ENCODE measurements at places on chromosomes 2 and 18. TPM values are rescaled to one million over a fixed set of nuclear protein-coding genes. Genes with fewer than 3 reads are reported as not detected.

The CREB1 gene
- 101 TPM for total RNA-seq

The IWS1 gene
- total RNA-seq, result 59.6 TPM

The RUFY4 gene
- total RNA-seq, result 4.9 TPM

The RESP18 gene
- not detected for total RNA-seq

The POTEC gene
- not detected for total RNA-seq

The RAB27B gene
- 1.7 TPM for total RNA-seq

Data from activated naive CD8-positive, alpha-beta T cell treated with anti-CD3 and anti-CD28 coated beads, Interleukin-2, amount 10 ng/mL, durations not matched to agents 7 days and 5 days (primary cell).